ENCODE measurements at places on chromosomes 12 and 14. TPM values are rescaled to one million over a fixed set of nuclear protein-coding genes. Genes with fewer than 3 reads are reported as not detected.
A peak's percentile ranks its signal among the peaks of the same experiment; 100 is the strongest.

The EFS gene
- polyA plus RNA-seq: not detected

The PPM1H gene
- polyA plus RNA-seq: not detected

The NPAS3 gene
- not detected for polyA plus RNA-seq

The CFAP54 gene
- not detected for polyA plus RNA-seq

The GLIPR1 gene
- 117 TPM for polyA plus RNA-seq

The FLRT2 gene
- not detected for polyA plus RNA-seq

GRCh38 chr12:128586451-128587029, 237.2 kb downstream of the SLC15A4 start:
- DNase-seq: no peak

DNA sequence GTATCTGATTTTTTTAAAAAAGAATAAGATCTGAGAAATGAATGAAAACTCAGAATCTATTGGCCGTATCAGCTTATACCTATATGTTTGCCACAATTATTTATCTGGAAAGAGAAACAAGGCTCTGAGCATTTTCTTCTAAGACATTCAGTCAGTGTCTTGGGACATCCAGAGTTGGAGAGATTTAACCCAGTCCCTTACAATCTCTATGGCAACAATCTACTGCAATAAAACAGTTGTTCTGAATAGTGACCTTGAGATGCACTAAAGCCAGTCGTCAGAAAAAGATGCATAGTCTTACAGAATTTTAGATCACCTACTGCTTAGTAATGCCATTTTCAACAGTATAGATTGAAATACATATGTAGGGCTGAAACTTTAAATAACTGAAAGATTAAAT, 52.0 kb upstream of the SOCS2 start:
- DNase-seq: no peak

DNA sequence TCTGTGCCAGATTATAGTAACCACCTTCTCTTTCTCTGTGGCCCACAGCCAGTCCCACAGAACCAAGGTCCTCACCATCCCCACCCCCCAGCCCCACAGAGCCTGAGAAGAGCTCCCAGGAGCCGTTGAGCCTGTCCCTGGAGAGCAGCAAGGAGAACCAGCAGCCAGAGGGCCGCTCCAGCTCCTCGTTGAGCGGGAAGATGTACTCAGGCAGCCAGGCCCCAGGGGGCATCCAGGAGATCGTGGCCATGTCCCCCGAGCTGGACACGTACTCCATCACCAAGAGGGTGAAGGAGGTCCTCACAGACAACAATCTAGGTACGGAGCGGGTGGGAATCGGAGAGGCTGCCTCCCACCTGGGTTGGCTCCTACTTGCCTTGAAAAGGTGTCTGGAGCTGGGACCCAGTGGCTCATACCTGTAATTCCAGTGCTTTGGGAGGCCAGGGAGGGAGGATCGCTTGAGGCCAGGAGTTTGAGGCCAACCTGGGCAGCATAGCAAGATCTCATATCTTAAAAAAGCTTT, 34.4 kb downstream of the PHETA1 start:
- no peak for DNase-seq

DNA sequence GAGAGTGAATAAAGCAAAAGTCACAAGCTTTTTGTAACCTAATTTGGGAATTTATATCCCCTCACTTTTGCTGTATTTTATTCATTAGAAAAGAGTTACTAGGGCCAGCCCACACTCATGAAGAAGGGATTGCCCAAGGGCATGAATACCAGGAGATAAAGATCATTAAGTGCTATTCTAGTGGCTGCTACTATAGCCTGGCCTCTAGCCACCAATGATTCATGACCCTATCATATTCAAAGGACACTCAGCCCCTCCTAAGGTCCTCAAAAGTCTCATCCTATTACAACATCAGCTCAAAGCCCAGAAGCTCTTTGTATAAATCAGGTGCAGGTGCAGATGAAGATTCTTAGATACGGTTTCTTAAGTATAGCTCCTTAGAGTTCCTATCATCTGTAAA, 518.1 kb downstream of the TRHDE start:
- DNase-seq: no peak

DNA sequence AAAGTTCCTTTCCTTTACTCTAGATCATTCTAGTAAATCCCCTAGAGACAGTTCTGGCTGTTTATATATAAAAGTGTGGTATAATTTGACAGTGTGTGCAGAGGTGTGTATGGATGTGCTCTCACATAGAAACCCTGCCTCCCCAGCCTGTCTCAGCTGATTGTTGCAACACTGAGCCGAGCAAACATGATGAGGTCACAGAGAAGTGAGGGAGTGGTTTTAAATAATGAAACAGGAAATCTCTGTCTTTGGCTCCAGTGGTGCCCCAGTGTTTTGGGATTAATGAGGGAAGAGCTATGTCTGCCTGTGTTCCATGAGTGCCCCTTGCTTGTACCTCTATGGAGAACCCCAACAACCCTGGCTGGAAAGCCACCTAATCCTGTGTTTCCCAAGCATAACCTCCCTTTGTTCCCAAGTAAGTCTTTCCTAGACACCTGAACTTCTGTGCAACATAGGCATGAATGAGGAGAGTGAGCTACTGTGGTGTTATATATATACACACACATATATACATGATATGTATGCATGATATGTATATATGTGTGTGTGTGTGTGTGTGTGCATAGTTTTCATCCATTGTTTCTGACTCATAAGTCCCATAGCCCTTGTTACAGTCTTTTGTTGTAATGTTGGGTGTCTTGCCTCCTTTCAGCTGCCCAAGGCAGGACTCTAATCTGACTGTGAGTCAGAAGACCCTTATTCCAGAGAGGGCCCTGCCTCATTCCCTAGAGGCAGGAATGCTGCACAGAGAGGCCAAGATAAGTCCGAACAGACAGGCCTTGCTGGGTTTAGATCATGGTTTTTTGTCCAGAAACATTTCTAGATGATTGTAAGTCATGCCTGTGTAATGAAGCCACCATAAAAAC, 18.0 kb downstream of the TRAF3 start:
- DNase-seq: no peak

DNA sequence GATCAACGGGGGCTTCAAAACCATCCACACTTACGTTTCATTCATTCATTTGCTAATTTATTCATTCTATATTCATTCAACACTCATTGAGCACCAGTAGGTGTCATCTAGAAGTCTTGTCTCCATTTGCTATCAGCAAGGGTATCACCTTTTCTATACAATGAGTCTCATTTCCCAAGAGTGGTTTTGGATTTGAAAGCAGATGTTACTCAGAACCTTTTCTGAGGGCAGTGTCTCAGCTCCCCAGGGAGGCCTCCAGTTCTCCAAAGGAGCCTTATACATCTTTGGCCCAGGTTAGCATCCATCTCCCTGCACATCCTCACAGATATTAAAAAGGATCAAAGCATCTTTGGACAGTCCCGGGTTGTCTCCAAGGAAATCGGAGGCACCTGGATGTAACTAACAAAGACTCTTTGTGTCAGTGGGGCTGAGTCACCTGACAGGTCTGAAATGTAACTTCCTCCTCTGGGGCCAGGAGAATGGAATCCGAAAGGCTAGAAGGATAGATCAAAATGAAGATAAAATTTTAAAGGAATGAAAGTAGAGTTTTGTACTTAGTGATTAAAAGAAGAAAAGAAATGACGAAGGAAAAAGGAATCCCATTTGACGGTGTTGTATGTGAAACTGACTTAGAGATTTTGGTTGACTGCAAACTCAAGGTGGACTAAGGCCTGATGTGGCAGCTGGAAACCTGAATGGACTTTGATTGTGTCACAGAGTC, 103.0 kb downstream of the VCPKMT start:
- no peak for DNase-seq

DNA sequence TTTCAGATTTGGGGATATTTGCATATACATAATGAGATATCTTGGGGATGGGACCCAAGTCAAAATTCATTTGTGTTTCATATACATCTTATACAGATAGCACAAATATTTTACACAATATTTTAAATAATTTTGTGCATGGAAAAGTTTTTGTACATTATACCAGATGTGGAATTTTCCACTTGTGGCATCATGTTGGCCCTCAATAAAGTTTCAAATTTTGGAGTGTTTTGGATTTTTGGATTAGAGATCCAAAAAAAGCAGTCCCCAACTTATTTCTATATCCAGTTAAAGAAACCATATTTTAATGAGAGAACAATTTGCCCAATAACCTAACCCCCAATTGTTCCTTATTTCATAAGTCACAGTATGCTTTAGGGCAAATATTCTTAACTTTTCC, 4.5 kb downstream of the GNPNAT1 start:
- no peak for DNase-seq

- no peak for DNase-seq
Observed at GRCh38 chr12:94286583-94287244, 138.3 kb downstream of the PLXNC1 start.

DNA sequence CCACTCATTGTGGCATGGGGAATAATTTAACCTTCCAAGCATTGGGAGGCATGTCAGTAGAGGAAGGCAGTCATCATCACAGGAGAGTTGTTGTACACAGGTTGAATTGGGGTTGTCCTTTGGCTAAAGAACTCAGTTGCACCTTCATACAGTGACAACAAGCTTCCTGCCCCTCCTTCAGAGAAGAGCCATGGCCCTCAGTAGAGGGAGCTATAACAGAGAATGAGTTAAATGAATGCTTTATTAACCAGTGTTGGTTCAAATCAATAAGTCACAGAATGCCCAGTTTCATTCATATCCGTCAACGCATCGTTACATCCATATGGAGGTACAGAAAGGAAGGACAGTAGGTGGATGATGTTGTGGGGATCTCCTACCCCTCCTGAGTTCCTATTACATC, 4.8 kb downstream of the IFNG-AS1 start:
- DNase-seq: no peak

- DNase-seq: no peak
Observed at GRCh38 chr12:55820679-55821078, 2.8 kb downstream of the ORMDL2 start.

GRCh38 chr14:64501411-64502171, 2.0 kb downstream of the ZBTB25 start:
- peak; percentile 48 for DNase-seq

- DNase-seq: no peak
Observed at GRCh38 chr14:100333827-100334226, 10.7 kb downstream of the SLC25A47 start.

DNA sequence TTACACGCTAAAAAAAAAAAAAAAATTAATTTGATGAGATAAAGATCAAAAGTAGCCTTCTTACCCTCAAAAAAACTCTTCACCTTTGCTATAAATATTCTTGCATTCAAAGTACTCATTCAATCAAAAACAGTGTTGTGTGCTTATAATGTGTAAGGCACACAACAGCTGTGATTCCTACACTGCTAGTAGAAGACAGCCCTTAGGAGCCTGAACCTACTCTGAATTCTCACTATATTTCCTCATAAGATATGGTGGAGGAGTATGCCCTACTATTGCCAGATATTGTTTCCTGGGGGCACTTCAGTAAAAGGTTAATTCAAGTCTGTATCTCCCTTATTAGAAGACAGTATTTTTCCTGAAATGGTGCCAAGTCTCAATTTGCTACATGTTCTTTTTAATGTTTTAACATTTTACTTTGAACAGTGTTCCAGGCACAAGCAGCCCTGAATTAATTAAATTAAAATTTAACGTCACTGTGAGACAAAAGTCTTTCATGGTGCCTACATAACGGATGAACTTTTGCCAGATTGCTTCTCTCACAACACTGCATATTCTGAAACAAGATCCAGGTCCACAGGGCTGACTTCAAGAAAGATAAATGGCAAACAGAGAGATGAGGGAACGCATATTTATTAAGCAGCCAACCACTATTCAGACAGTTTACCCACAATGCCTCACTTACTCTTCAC, 19.3 kb downstream of the PPP2R5E start:
- no peak for DNase-seq

DNA sequence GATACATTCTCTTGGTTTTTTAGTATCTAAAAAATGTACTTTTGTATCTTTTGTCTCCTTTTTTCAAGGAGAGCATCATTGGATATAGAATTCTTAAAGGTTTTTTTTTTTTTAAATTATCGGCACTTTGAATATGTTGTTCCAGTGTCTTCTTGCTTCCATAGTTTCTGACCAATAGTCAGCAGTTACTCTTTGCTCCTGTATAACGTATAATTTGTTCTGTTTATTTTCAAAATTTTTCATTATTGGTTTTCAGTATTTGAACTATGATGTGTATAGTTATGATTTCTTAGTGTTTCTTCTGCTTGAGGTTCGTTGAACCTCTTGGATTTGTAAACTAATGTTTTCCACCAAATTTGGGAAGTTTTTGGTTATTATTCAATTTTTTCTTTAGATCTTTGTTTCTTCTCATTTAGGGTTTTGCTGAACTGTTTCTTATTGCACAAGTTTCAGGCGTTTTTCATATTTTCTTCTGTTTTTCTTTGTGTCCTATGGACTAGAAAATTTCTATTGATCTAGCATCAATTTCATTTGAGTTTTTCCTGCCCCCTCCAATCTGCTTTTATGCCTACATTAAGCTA, 93.9 kb downstream of the PLBD1 start:
- no peak for DNase-seq

- DNase-seq: no peak
Observed at GRCh38 chr14:44937547-44937946, 24.2 kb downstream of the KLHL28 start.

DNA sequence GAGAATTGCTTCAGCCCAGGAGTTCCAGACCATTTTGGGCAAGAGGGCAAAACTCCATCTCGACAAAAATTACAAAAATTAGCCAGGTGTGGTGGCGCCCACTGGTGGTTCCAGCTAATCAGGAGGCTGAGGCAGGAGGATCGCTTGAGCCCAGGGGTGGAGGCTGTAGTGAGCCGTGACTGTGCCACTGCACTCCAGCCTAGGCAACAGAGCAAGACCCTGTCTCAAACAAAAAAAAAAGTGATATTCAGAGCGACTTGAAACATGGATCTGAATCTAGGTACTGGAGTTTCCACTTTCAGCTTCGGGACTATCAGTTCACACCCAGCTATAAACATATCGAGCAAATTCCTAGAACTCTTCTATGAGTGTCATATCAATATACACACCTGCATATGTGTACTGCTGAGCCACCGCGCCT, 16.3 kb upstream of the RNF34 start:
- DNase-seq: no peak

GRCh38 chr12:88556213-88556774, 24.0 kb downstream of the KITLG start:
- no peak for DNase-seq

DNA sequence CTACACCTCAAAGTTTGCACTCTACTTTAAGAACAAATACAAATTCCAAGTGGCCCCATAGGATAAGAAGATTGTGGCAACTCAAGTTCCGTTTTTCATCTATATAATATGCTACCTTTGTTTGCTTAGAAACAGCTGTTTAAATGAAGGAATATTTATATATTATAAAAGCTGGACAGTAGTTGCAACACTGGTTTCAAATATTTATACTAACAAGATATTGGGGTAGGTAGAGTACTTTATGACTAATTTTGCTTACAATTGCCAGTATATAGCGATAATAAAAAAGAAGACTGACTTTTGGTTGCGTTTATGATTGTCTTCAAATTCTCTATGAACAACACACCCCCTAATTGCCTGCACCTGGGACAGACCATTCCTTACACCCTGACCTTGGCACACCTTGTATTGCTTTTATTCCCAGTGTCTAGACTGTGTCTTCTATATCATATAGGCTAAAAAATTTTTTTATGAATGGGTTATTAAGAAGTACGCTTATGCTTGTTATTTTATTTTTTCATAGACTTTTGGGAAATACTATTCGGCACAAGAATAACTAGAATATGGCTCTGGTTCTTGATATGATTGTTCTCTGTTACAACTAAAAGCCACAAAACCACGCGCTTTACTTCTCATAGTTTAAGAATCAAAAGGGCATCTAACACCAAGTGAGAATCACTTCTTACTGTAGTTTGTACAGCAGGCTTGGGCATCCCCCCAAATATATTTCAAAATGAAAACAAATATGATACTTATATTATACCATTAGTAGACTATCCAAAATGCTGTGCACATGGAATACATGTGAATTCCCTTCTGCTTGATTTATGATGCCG, 455.4 kb upstream of the DCN start:
- no peak for DNase-seq

All from naive thymus-derived CD8-positive, alpha-beta T cell (primary cell).